ENCODE measurements at places on chromosomes 1 and 21.

DNA sequence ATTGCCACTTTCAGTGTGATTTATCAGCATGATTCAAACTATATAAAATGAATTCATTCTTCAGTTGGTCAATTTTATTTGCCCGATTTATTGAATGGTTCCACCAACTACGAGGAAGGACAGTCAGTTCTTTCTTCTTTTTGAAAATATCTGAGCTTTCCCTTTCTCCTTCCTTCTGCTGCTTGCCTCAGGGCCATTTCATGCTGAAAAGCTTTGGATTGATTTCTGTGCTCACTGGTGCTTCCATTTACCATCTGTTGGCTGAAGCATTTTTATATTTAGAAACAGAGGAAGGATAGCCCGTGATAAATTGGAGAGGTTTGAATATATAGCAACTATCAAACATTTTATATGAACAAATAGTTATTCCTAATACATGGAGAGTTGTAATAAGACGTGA is 68.9 kb upstream of the ADAMTS5 start:
- DNase-seq = no peak

DNA sequence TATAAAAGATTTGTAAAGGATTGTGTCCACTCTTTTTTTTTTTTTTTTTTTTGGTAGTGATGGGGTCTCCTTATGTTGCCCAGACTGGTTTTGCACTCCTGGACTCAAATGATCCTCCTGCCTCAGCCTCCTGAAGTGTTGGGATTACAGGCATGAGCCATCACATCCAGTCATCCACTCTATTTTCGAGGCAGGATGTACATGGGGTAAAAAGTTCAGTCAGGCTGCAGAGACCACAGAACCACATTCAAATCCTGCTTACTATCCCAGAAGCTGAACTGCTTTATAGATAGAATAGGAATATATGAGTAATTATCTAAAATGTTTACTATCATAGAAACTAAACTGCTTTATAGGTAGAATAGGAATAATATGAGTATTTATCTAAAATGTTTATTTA is 26.0 kb upstream of the KCNK2 start:
- no peak for DNase-seq

DNA sequence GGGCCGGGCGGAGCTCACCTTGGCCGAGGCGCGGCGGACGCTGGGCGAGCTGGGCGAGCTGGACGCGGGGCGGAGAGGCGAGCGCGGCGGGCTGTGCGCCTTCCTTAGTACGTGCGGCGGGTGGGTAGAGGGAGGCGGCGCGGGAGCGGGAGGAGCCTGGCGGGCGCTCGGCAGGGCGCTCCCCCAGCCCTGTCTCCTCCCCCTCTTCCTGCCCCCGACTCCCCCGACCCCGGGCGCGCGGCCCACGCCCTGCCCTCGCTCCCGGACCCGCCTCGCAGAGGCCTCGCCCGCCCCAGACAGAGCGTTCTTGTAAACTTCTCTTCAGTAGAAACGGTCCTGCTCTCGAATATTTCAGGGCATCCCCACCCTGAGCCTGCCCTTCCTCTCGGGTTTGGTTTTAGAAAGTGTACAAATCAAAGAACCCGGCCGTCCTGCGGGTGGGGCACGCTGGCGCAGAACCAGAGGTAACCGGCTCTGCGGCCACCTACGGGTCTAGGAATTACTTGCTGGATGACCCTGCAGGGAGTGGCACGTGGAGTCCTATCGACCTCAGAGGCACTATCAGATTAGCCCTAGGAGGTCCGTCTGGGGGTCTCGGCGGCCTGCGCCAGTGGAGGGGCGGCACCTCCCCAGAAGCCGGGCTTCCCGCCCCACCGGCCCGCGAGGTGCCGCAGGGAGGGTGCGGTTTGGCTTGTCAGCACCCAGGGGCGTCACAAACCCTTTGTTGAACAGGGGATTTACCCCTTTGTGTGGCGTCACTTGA is at the start of gene S100A10:
Gene S100A10 (minus strand): TSS at position 126 of the 763 bp plus-strand sequence. CDS start 7,629 bp downstream, outside the sequence.
- no peak for DNase-seq

DNA sequence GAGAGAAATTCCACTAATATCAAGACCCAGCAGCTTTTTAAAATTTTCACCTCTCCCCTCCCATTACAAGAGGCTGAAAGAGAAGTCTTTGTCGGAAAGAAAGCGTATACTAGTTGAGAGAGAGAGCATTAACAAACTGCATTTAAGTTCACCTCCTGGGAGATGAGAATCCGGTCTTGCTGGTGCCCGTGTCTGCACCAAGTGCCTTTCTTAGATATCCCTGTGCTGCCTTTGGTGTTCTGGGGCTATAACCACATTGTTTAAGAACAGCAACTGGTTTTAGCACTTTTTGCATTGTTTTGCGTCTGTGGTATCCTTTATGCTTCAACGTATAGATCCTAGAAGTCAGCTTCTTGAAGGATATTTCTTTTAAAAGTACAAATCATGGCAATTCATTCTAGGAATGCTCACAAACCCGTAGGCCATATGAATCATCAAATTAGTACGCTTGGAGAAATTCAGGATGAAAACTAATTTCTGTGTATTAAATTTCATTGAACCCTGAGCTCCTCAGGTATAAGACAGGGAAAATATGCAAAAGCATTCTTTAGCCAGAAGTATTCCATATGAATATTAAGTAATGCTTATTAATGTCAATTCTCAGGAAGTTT is 3.4 kb upstream of the RPE65 start:
- no peak for DNase-seq

DNA sequence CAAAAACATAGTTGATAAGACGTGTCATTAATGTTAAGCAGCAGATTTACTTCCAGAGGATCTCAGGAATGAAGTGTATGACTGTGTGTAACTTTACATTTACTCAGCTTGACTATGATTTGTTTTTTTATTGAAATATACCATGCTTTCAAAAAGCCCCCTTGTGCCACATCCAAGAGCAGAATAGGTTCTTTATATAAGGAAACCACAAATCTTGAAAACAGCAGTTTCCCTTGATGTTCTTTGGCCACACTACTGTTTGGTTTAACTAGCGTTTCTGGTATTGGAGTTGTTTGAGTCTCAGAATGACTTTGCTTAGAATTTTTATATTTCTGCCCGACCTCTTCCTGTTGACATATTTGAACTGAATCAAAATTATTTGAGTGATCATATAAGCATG is 25.0 kb downstream of the LRRC8C start:
- DNase-seq = no peak

GRCh38 chr1:25758466-25759070 is 41.4 kb upstream of the SELENON start:
- DNase-seq = no peak

GRCh38 chr1:23100074-23100748 is 68.4 kb downstream of the LUZP1 start:
- peak; percentile 94 for DNase-seq

DNA sequence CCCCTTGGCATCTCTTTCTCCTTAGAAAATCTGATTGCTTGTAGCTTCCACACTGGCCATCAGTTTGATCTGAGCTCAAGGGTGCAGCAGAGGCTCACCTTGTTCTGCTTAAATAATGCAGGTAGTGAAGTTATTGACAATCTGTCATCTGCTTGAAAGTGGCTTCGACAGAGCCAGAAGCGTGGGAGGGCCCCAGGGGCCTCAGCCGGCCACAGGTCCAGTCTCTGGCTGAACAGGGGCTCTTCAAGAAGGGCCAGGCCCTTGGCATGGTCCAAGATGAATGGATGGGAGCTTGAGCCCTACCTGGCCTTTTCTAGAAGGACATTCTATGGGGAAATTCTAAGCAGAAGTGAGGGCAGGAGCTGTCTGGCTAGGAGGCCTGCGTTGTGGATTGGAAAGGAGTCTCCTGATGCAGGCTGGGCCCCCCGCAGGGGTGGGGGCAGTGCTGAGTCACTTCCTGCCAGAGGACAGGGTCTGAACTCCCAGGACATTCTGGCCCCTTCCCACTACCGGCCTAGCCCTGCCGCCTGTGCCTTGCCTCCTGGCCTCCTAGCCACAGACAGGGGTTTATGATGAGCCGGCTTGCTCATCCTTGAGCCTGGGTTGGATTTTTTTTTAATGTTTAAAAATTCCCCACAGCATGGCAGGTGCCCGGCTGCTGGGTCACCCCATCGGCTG is 162.3 kb upstream of the VAMP3 start:
- DNase-seq = no peak

DNA sequence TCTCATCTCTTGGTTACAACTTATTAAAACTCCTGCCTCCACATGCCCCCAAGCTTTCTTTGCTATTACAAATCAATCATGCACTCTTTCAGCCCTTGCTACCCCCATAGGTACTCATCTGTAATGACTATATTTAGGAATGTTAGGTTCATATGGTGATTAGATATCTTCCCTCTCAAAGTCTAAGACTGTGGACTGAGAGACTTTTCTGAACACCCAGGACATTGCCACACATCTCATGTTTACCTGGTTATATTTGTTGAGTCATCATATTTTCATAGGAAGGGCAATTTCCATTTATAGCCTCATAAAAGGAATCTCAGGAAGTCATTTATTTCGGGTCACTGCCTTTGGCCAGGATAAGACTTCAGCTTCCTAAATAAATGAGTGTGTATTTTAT is 81.5 kb upstream of the LPGAT1 start:
- DNase-seq = no peak

DNA sequence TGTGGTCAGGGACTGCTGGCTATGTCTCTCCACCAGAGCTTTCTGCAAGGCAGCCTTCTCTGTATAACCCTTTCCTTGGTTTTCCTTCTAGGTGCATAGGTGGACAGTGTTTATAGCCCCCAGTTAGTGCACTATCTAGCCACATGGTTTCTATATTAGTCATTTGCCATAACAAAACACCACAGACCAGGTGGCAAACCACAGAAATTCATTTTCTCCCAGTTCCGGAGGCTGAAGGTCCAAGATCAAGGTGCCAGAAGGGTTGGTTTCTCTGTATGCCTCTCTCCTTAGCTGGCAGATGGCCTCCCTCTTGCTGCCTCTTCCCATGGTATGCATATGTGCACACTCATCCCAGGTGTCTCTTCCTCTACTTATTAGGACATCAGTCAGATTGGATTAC is 106.4 kb downstream of the KAZN start:
- no peak for DNase-seq
